ENCODE measurements at places on chromosomes 5 and 9.

GRCh38 chr5:116534964-116535651 is 39.5 kb downstream of the SEMA6A start:
- DNase-seq, result no peak

- DNase-seq, result no peak
Observed at GRCh38 chr9:107334103-107334776, 51.2 kb downstream of the RAD23B start.

GRCh38 chr5:139116100-139116655 is 82.0 kb downstream of the SIL1 start:
- no peak for DNase-seq

DNA sequence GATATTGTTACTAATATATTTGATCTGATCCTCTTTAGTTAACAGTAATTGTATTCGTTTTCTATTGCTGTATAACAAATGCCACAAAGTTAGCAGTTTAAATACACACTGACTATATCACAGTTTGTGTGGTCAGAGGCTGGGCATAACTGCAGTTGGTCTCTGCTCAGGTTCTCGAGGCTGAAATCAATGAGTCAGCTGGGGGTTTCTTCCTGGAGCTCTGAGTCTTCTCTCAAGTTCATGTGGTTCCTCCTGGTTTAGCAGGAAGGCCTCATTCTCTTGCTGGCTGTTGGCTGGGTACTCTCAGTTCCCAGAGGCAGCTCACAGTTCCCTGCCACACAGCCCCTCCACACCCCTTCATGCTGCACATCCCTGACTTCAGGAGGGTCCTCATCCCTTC is 20.7 kb downstream of the COL23A1 start:
- DNase-seq, result no peak

- DNase-seq, result no peak
Observed at GRCh38 chr9:121393318-121393717, 23.3 kb upstream of the STOM start.

- DNase-seq, result no peak
Observed at GRCh38 chr5:1797855-1798254, 1.8 kb downstream of the MRPL36 start.

DNA sequence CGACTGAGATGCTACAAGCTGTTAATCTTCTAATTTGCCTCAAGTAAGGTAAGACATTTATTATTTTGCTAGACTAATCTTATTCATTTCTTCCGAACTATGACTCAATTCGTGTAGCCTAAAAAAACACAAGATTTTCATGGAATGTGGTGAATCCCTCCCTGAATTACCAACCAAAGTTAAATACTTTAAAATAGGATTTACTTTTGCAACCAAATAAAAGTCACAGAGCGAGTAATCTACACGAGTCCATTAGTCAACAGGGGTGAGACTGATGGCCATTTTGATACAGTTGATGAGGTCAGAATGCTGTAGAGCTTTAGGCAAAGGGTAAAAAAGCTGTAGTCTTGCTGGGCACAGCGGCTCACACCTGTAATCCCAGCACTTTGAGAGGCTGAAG is 13.1 kb upstream of the BNC2 start:
- DNase-seq, result no peak

All from germinal center (tissue), 1 donor.